ENCODE measurements at places on chromosomes 1 and 21. TPM values are rescaled to one million over a fixed set of nuclear protein-coding genes. Genes with fewer than 3 reads are reported as not detected.
A peak's percentile ranks its signal among the peaks of the same experiment; 100 is the strongest.

- DNase-seq: peak; percentile 54
Observed at GRCh38 chr1:67766141-67766978, 66.9 kb downstream of the GNG12 start.

- DNase-seq: no peak
Observed at GRCh38 chr1:50412813-50413476, 10.3 kb downstream of the DMRTA2 start.

GRCh38 chr1:230109895-230110667, 43.0 kb downstream of the GALNT2 start:
- DNase-seq: peak; percentile 92

GRCh38 chr1:156839426-156840109, 19.3 kb downstream of the INSRR start:
- no peak for DNase-seq

- peak; percentile 82 for DNase-seq
Observed at GRCh38 chr1:205449750-205450443, 5.9 kb downstream of the BLACAT1 start.

DNA sequence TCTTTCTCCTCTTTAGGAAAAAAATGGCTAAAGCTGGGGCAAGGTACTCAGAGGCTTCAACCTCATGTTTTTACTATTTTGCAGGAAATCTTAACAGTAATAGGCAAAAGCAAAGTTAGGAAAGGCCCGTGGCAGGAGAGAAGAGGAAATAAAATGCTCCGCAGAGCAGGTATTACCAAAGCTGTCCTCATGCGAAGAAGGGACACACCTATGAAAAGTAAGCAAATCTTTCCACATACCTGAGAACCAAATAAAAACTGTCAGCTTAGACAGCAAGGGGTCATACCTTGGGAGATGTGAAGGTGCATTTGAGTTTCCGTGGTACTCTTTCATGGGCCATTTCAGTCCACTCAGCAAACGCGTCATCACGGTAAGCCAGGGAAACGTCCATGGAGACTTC, 73.5 kb downstream of the WLS start:
- DNase-seq: no peak

DNA sequence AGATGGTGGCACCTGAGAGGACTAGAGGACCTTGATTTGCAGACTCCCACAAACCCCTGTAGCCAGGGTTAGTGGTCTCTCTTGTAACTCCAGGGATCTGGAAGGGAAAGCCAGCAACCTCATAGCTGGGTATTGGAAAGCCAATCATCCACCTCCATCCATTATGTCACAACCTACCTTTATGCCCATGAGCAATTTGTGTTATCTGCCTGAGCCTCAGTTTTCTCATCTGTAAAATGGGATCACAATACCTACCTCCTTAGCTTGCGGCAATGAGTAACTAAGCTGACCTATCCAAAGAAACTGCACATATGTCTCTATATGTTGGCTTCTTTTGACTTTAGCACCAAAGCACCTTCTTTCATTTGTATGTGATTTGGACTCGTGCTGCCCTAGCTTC, 14.5 kb downstream of the DLGAP3 start:
- DNase-seq: no peak

DNA sequence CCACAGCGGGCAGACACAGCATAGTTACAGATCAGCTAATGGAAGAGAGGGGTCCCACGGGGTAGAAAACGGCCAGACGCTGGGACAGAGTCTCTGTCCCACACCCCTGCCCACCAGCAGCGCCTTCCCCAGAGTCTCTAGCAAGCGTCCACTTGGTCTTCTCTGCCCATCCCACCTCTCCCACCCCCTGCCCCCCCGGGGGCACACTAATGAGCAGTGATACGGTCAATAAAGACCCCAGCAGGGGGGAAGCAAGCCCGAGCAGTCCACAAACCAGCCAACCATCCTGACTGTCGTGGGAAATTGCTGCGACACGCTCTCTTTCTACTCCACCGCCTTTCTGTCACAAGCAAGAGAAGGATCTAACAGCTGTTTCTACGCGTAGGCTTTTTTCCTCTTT, 374.7 kb downstream of the NPHP4 start:
- DNase-seq: no peak

DNA sequence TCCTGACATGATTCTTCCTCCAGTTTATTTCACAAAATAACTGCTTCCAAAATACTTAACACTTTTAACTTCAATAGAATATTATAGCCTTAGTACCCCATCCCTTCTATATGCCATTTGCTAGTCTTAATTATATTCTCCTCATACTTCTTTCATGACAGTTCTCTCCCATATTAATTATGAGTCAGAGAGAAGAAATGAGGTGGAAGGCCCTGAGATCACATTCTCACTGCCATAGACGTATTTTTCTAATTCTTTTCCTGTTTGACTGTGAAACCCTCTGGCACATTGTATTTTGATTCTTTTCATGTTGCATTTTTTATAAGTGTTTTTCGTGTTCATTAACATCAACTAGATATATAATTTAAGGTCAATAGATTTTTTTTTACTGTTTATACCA, 88.4 kb downstream of the GTF2B start:
- no peak for DNase-seq

DNA sequence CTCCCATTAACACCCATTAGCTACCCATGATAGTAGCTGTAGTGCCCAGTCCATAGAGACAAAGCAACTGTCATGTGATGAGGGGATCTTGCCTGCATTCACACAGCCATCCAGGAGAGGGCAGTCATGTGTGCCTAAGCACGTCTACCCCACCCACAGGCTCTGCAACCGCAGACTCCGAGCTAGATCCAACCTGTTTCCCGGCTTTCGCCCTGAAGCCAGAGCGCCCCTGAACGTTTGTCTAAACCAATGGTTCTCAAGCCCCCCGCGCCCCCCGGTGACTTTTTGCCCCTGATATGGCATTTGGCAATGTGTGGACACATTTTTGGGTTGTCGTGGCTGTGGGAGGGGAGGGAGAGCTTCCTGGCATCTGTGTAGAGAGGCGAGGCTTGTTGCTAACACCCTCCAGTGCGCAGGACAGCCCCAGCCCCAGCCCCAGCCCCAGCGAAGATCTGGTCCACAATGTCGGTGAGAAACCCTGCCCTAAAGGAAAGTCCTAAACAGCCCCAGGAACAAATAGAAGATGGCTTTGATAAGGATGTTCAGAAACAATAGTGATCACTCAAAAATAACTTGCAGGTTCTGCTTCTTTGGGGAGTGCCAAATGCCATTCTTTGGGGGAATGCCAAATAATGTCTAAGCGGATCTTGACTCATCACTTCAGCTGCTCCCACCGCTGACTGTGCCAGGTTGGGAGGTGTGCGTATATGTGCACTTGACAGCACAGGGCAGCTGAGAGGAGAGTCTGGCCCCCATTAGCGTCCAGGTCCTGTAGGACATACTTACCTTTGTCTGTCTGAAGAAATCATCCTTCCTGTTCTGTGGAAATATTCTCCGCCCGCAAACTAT, 34.5 kb downstream of the SLC44A3 start:
- peak; percentile 86 for DNase-seq

DNA sequence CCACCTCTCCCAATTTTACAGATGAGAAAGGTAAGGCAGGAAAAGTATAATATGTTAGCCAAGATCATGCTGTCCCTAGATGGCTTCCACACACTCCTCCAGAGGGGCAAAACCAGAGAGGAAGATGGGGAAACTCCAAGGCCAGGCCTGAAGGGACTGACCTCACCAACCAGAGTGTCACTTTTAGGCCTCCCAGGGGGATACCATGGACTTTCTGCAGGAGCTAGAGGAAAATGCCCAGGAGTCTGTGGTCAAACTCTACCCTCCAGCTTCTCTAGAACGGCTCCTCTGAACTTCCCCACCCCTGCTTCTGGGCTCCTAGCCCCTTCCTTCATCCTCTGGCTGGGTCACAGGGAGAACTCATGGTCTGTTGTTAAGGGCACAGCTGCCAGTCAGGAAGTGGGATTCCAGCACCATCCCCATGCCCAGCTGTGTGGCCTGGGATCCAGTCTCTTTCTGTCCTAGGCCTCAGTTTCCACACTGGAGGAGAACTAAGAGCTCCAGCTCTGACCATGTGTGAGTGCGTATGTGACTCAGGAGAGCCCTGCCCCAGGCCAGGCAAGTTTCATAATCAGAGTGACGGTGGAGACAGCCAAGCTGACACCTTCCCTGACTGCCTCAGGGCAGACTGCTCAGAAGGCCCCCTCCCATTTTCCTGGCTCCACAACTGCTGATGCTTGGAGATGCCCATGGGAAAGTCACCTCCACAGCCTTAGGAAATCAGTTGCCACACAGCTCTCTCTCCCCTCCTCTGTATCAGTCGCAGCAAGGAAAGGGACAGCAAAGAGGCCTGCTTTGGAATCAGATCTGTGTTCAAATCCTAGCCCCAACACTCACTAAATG, 1.9 kb downstream of the IGSF8 start:
- peak; percentile 38 for DNase-seq

GRCh38 chr1:155834296-155834926, 22.6 kb downstream of the GON4L start:
- no peak for DNase-seq

DNA sequence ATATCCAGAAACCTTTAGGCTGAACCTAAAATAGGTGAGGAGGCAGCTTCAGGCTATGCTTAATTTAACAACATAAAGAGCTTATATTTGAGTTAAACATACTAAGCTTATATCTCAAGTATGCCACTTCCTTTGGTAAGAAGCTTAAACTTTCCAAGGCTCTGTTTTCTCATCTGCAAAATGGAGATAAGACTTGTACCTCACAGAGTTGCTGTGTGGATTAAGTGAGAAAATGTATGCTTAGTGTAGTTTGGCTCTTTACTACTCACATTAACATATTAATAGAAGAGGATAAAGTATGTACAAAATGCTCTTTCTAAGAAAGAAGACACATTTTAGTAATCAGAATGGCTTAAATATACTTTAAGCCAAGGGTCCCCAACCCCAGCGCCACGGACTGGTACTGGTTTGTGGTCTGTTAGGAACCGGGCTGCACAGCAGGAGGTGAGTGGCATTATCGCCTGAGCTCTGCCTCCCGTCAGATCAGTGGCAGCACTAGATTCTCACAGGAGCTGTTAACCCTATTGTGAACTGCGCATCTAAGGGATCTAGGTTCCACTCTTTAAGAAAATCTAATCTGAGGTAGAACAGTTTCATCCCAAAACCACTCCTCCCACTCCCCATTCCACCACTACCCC, 77.2 kb downstream of the HS2ST1 start:
- no peak for DNase-seq

DNA sequence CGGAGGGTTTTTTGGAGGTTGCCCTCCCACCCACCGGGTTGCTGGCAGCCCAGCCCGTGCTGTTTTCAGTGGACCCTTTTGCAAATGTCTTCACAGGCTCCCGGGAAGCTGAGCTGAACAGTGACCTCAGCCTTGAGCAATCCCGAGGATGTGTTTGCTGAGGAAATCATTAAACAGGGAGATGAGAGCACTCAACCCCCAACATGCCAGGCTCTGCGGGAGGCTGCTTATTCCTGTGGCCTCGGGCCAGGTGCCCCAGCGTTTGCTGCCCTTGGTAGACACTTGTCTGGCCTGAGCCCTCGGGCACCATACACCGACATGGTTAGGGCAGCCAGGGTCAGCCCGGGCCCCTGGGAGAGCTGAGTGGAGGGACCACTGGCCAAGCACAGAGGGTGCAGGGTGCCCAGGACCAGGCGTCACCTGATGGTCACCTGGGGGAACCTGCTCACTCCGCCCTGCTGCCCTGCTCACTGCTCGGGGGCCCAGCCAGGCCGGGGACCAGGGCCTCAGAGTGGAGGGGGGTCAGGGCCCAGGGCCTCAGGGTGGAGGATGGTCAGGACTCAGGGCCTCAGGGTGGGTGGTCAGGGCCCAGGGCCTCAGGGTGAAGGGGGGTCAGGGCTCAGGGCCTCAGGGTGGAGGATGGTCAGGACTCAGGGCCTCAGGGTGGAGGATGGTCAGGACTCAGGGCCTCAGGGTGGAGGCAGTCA, 42.5 kb upstream of the POFUT2 start:
- no peak for DNase-seq

DNA sequence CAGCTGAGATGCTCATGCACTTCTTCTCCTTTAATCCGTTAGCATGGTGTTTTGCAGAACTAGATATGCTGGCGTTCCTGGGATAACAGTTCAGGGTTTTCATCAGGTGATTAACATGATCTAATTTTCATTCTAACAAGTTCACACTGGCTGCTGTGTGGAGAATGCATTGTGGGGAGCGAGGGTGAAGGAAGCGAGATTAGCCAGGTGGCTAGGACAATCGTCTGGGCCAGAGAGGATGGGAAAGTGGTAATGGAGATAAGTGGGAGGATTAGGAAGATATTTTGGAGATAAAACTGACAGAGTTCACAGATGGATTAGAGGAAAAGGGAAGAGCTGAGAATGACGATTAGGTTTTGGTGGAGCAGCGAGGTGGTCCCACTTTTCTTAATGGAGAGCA, 138.1 kb upstream of the MAGI3 start:
- DNase-seq: no peak

- no peak for DNase-seq
Observed at GRCh38 chr1:160412028-160412362, 11.6 kb downstream of the VANGL2 start.

The PEX19 gene
- total RNA-seq: 61.1 TPM

The TAL1 gene
- not detected for total RNA-seq

The MRAP gene
- total RNA-seq: not detected

The UTS2 gene
- not detected for total RNA-seq
